ENCODE measurements at places on chromosomes 7 and 10.

DNA sequence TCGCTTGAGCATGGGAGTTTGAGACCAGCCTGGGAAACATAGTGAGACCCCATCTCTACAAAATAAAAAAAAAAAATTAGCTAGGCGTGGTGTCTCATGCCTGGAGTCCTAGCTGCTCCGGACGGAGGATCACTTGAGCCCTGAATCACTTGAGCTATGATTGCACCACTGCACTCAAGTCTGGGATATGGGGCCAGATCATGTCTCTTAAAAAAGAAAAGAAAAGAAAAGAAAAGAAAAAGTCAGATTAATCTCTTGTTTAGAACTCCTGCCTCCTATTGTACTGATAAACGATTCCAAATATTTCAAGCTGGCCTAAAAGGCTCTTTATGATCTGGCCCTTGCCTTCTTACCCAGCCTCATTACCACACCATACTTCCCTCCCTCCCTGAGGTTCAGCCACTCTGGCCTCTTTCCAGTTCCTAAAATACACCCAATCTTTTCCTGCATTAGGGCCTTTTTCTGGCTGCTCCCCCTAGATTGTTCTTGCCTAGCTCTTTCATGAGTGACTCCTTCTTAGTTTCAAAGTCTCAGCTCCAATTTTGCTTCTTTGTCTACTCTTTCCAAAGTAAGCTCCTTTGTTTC is 41.7 kb downstream of the VCL start:
- DNase-seq: no peak

DNA sequence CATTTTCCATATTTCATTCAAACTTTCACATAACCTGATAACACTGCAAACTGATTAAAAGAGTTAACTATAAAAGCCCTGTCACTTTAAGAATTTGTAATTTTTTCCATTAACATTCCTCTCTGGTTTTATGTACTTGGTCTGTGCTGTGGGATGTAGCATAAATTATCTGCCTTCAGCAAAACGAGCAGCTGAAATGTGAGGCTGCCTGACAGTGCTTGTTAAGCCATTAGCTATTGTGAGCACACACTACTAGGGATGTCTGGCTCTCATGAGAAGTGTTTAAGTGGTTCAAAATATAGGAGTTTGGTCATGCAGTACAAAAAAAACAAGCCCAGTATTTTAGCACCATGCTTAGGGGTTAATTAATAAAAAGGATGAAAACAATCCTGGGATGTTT is 63.0 kb downstream of the HOXA1 start:
- DNase-seq: no peak

- no peak for DNase-seq
Measured at GRCh38 chr7:4861673-4862072, at the start of gene PAPOLB. Gene PAPOLB (minus strand): TSS chr7:4862030. CDS start chr7:4861810, 220 bp downstream.

- no peak for DNase-seq
Measured at GRCh38 chr10:6228010-6228511, 25.3 kb downstream of the PFKFB3 start.

DNA sequence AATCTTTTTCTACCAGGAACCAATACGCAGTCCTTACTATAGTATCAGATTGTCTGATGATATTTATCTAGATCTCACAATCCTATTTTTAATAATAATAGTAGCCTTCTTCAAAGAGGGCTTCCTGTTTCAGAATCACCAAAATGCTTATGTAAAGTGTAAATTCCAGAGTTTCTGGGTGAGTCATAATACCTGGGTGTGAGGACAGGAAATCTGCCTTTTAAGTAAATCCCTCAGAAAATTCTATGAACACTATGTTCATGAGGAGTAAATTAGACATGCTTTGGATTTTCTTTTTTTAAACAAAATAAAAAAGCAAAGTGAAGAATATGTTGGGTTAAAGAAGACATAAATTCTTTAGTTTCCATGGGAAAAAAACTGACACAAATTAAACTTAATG is 20.5 kb downstream of the DKK1 start:
- no peak for DNase-seq

- DNase-seq: no peak
Measured at GRCh38 chr7:24110056-24110455, 173.9 kb upstream of the NPY start.

GRCh38 chr10:66505003-66505657 is 420.7 kb upstream of the LRRTM3 start:
- DNase-seq: no peak

DNA sequence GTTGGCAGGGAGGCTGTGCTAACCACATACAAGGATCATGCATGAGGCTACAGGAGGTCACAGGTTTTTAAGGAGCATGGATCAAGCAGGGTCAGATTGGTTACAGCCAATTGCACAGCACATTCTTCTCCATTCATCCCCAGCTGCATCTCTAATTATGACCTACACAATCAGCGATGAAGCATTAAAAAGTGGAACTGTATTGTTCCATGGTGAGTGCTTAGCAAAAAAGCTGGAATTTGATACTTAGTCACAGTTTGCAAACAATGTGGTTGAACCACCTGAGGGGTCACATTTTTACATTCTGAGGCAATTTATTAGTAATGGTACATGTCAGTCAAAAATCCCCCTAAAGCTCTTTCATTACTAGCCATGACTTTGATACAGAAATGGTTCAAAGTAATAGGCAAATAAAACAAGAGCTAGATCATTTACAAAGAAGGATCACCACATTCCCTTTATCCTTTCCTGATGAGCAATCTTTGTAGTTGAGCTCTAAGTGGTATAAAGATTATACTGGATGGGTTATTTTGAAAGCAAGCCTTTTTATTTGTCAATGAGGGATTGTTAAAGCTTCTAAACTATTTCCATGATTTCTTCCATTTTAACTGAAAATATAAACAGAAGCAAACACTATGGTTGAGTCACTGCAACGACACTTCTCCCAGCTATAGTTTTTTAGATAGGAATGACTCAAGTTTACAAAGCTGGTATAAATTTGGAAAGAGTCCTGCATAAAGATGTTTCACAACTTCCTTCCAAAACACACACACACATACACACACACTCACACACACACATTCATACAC is 217.8 kb upstream of the SEMA3A start:
- DNase-seq: no peak

DNA sequence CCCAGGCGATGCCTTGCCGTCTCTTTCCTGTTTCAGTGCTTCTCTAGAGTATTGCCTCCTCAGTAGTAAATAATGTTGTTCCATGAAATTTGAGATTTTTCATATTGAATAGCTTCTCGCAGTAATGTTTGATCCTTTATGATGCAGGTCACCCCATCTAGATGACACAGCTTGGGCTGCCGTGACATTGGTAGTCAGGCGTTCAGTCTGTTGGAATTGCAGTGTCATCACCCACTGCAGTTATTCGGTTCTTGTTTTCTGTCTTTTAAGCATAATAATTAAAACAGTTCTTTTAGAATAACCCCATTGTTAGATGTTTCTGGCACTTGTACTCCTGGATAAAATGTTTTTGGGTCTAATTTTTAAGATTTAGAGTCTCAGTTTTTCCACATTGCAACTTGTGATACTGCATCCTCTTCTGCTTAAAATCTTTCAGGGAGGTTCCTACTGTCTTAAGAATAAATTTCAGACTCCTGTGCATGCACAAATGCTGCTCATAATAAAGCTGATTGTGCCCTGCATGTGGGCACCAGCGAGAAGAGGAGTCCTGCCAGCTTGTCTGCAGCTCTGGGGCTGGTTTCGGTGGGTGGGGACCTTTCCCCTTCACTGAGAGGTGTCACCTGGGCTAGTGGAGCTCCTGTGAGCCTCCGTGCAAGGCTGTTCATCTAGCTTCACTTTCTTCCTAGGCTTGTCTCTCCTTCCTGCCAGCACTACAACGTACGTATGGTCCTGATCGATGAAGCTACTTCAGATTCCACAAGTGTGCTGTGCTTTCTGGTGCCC is 44.8 kb downstream of the SDK1 start:
- DNase-seq: no peak

GRCh38 chr10:945778-946177 is 14.3 kb upstream of the LARP4B start:
- DNase-seq: no peak

- no peak for DNase-seq
Measured at GRCh38 chr7:148588670-148589131, 1.9 kb upstream of the C7orf33 start.

DNA sequence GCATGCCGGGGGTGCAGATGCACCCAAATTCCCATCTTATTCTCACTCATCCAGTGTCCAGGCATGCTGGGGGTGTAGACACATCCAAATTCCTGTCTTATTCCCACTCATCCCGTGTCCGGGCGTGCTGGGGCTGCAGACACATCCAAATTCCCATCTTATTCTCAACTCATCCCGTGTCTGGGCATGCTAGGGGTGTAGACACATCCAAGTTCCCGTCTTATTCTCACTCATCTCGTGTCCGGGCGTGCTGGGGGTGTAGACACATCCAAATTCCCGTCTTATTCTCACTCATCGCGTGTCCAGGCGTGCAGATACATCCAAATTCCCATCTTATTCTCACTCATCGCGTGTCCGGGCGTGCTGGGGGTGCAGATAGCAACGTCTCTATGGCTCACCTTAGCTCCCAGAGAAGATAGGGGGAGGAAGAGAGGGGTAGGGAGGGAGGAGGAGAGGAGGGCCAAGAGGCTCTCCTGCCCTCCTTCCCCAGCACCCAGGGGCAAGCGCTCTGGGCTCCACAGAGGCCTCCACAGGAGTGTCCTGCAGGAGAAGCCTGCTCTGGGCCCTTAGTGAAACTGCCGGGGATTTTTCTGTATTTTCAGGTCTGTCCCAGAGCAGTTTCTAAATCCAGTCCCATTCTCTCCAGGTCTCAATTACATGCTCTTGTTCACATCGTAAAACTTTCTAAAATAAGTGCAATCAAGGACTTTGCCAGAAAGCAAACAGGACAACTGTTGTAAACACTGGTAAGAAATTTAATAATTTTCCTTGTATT is 210.8 kb downstream of the DIP2C start:
- no peak for DNase-seq

DNA sequence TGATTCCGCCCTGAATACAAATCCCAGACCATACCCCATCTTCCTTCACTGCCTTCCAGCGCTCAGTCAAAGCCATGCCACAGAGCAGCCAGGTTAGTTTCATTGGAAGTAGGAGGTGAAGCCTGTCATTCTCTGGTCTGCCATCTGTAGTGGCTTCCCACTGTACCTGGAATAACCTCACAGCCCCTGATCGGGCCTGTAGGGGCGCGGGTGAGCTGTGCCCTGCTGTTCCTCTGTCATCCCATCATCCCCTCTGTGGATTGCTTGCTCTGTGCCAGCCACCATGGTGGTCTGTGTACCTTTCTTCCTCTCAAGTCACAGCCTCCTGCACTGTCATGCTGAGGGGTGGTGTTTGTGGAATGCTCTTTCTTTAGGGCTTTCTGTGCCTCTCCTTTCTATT is 155.1 kb downstream of the ZNF22 start:
- DNase-seq: no peak

GRCh38 chr7:92797693-92798092 is 38.7 kb downstream of the CDK6 start:
- DNase-seq: no peak

DNA sequence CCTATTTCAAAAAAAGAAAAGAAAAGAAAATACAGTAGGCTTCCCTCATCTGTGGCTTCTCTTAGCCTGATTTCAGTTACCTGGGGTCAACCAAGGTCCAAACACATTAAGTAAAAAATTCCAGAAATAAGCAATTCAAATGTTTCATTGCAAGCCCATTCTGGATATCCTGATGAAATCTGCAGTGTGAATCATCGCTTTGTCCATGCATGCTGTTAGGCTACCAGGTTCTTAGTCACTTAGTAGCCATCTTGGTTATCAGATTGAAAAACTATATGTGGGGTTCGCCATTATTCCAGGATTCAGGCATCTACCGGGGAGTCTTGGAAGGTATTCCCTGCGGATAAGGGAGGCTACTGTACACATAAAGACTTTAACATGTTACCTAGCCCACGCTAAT is 991 bp upstream of the FAM204A start:
- no peak for DNase-seq

Measured in hematopoietic multipotent progenitor cell treated with erythropoietin and hydrocortisone succinate and interleukin-3 and kit ligand, for 15 days (in vitro differentiated cells).